ENCODE measurements at places on chromosomes 11 and 22. TPM values are rescaled to one million over a fixed set of nuclear protein-coding genes. Genes with fewer than 3 reads are reported as not detected.

OR52I1 gene
- not detected for total RNA-seq

GRCh38 chr11:65615950-65616574, 486 bp downstream of the PCNX3 start:
- DNase-seq: peak; percentile 97

- DNase-seq: no peak
These were observed 37.1 kb upstream of the OR8B8 start for GRCh38 chr11:124482362-124483147.

RIN1 gene
- total RNA-seq: 27.1 TPM

KRTAP5-6 gene
- not detected for total RNA-seq

SCGB1D2 gene
- total RNA-seq: not detected

- DNase-seq: no peak
These were observed 180.7 kb downstream of the MPPED1 start for GRCh38 chr22:43592476-43592875.

FAM118A gene
- 23.9 TPM for total RNA-seq

GRCh38 chr22:38881997-38882879, 10.2 kb upstream of the CBX6 start:
- peak; percentile 63 for DNase-seq

GRCh38 chr11:119671561-119672015, 57.4 kb downstream of the NECTIN1 start:
- peak; percentile 90 for DNase-seq

GRCh38 chr11:116233561-116233960, 539.2 kb downstream of the BUD13 start:
- DNase-seq: no peak

DNA sequence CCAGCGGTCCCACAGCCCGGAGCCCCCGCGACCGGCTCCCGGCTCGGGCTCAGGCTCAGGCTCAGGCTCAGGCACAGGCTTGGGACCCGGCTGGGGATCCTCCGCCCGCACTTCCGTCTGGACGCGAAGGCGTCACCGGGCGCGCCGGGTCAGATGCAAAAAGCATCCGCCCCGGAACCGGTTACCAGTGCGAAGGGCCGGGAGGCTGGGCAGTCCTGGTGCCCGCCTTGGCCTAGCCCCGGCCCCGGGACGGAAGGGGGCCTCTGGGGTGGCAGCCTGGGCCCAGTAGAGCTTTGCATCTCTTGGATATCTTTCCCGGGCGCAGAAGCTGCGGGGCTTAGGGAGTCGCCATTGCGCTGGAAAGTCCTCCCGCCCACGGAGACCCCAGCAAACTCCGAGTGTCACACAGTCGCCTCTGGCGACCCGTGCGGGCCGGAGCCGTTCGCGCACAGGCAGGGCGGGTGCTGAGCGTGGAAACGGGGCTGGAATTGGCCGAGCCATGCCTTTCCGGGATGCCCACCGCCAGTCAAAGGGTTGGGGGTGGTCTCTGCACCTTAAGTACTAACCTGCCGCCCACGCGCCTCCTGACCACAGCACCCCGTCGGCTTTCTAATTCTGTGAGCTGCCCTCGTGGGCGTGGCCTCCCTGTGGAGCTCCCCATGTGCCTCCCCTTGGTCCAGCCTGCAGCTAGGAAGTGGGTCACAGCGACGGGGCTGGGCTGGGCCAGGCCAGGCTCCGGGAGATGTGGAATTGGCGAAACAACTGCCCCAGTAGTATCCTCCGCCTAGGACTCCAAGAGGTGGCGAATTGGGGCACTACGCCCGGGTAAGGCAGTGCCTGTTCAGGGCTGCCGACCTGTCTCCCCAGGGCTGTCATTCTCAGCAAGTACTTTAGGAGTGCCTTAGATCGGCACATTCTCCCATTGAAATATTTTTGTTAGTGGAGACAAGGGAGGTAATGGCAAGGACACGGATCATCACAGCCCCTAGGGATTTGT, at the start of gene TMEM9B:
TMEM9B (minus strand) TSS at position 119 of the 997 bp plus-strand sequence. CDS start 129 bp downstream, outside the sequence.
- peak; percentile 97 for DNase-seq

CCDC89 gene
- total RNA-seq: 4.1 TPM

DNA sequence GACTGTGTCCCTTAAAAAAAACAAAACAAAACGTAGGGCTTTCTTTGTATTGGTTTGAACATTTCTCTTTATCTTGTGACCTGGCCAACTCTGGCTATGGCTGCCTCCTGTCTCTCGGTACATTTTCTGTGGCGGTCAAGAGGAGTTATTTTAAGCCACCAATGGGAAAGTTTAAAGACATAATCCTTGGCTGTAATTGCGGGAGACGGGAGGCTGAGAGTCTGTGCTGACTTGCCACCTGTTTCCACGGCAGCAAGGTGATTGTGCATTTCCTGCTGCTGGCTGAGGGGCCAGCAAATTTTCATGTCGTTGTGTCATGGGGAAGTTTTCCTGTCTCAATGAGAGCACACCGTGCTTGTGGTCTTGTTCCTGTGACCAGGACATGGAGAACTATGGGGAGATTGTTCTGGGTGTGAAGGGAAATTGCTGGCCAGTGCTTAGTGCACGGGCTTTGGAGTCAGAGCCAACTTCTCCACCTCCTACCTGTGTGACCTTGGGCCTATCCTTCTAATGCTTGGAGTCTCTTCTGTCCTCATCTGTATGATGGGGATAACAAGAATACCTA, 11.0 kb downstream of the PTPRJ start:
- DNase-seq: no peak

GRCh38 chr11:44178381-44178780, 82.9 kb downstream of the EXT2 start:
- DNase-seq: no peak

FAM180B gene
- total RNA-seq: not detected

DNA sequence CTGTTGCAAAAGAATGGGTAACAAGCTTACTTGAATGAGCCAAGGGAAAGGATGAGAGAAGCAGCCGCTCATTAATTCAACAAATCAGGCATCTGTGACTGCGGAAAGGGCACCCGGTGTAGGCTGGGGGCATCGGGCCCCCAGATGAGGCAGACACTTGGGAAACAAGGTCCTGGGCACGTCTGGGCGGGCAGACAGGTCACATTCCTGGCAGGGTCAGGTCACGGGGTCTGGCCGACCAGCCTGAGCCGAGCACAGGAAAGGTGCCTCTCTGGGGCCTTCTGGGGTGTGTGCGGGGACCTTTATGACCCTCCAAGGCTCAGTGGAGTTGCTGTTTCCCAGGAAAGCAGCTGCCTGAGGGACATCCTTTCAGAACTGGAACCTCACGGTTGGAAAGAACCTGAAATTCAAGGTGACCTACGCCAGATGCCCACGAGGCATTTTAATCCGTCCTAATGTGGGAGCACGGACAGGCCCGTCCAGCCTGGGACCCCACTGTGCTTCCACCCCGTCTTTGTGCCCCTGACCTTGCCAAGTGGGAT, 57.1 kb downstream of the ST14 start:
- DNase-seq: peak; percentile 23

GRM5 gene
- not detected for total RNA-seq

DNA sequence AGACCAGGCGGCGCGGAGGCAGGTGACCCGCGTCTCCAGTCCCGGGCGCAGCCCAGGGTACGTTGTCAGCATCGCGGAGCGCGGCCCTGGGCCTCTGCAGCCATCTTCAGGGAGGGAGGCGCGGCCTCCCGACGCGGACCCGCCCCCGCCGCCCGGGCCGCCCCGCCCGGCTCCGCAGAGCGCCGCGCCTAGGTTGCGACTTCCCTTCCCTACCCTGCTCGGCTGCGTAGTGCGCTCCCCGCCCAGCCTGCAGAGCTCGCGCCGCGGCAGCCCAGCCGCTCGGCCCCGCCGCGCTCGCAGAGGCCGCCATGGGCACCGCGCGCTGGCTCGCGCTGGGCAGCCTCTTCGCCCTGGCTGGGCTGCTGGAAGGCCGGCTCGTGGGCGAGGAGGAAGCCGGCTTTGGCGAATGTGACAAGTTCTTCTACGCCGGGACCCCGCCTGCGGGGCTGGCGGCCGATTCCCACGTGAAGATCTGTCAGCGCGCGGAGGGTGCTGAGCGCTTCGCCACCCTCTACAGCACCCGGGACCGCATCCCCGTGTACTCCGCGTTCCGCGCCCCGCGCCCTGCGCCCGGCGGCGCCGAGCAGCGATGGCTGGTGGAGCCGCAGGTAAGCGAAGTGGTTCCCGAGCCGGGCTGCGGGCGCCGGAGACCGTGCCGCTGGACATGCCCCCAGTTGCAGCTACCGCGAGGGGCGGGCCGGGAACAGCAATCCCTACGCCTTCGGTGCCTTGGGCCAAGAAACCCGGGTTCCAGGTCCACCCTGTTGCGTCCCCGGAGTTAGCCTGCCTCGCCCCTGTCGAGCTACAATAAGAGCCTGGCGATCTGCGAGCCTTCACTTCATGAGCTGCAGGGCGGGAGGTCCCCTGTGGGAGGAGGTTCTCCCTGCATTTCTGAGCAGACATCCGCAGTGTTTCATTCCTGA, at the start of gene ENDOD1:
ENDOD1 (plus strand) TSS at position 227 of the 923 bp plus-strand sequence; CDS start at position 309, 82 bp downstream.
- DNase-seq: peak; percentile 97

DNA sequence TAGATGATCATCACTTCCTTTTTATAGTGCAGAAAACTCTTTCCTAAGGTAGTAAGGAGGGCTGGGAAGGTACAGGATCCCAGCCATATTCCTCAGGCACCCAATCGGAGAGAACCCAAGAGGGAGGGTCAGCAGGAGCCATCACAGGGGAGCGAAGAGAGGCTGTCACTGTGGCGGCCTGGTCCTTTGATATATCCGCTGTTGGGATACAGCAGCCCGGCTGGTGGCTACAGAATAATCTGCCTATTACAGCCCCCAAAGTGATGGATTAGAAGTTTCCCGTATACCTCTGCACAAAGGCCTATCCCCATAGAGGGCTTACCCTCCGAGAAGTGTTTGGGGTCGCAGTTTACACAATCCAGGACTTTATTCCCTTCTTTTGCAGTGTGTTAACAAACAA, 48.5 kb downstream of the OR4D9 start:
- no peak for DNase-seq

DNA sequence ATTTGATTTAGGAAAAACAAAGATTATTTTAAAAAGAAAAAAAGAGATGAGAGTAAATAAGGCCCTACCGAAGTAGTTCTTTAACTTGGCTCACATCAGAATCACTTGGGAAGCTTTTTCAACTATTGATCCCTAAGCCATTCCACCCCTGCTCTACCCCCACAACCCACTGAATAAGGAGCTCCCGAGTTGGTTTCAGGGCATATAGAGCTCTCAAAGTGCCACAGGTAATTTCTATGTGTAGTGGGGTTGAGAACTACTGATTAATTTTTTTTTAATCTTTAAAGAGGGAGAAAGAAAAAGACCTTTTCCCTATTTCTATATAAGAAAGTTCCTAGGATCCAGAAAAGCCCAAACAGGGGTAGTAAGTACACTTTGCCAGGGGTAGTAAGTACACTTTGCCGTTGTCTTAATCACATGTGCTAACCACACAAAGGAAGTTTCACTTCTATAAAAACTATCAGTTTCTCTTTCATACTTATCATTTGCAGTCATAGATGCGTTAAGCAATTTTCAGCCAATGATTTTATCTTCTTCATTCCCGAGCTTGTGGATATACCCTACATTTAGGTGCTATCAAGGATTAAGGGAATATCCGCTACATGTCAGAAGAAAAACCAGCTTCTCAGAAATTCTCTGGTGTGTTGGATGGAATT, 108.4 kb upstream of the ZC3H12C start:
- DNase-seq: no peak

DNA sequence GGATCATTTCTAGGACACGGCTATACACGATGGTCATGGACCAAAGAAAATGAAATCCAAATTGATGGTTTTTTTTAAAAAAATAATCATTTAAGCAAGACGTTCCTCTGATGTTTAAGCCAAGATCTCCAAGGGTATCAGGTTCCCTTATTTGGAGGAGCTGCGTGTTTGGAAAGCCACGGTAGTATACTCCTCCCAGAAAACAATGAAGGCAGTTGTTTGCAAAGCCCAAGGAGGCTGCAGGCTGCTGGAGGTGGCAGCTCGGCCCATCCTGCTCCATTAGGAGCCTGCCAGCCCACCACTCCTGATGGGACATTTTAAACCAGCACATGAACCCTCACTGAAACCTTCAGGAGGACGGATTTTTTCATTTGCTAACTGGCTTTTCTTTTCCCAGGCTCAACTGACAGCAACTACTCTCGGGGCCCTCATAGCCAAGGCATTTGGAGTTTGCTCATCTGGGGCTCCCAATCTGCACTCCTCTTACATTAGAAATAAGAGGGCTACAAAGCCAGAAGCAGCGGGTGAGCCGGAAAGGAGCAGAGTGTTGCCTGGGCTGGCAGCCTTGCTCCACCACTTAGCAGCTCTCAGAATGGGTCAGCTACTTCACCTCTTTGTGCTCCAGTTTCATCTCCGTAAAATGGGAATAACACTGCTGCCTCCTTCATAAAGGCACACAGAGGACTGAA, 58.4 kb downstream of the ABTB2 start:
- no peak for DNase-seq

All from osteoblast (primary cell).